ENCODE measurements at places on chromosomes 2 and 18.
A peak's percentile ranks its signal among the peaks of the same experiment; 100 is the strongest.

- no peak for DNase-seq
Measured at GRCh38 chr2:212995920-212996319, 155.5 kb downstream of the IKZF2 start.

GRCh38 chr2:135744760-135745314, 3.2 kb downstream of the UBXN4 start:
- peak; percentile 29 for DNase-seq

DNA sequence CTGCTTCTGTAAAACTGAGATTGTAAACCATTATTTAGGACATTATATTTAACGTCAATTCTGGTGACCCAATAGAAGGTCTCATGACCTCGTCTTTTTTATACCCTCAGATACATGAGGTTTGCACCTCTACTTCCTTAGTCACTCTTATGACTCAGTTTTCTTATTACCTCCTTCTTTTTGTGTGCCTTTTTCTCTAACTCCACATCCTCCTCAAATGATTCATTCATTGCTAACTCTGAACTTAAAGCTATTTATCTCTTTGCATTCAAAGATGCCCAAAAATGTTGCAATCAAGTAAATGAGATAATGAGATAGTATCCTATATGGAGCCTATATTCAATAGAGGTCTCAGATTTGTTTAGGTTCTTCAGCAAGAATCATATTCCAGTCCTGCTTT, 121.0 kb upstream of the KYNU start:
- DNase-seq, result peak; percentile 57

DNA sequence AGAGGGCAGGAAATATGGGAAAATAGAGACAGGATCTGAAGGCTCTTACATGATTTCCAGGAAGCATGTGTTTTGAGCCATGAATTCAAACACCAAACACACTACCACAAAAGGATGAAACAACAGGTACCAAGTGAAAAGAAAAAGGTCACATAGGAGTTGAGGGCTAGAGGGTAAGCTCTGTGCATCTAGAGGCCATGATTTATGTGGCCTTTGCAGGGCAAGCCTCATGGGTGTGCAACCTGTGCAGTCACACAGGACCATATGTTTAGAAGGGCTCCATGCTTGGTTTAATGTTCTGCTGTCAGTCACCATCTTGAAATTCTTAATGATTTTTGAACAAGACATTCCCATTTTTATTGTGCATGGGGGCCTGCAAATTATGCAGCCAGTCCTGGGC, 134.5 kb upstream of the CCDC68 start:
- no peak for DNase-seq

GRCh38 chr2:205043285-205043684, 498.0 kb downstream of the PARD3B start:
- no peak for DNase-seq

DNA sequence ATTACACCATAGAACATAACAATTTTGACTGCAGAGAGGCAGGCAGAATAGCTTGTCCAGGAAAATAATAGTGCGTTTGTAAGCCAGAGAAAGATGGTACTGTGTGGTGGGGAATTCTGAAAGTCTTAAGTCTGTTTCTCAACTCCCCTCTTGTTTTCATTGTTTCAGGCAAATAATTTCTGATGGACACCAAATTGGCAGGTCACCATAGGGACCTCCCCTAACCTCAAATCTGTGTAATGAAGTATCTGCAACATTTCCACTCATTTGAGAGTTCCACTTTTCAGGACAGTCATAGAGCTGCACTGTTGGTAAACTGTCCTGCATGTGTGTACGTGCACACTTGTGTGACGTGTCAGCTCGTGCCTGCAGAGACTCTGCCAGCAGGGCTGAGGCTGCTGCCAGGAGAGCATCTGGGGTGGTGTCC, 195.6 kb downstream of the AGAP1 start:
- DNase-seq, result no peak

- no peak for DNase-seq
Measured at GRCh38 chr2:109525836-109526235, 87.9 kb downstream of the SEPTIN10 start.
